Pancreas (tissue), 10 donors: ENCODE measurements at places on chromosomes 2 and 18.

DNA sequence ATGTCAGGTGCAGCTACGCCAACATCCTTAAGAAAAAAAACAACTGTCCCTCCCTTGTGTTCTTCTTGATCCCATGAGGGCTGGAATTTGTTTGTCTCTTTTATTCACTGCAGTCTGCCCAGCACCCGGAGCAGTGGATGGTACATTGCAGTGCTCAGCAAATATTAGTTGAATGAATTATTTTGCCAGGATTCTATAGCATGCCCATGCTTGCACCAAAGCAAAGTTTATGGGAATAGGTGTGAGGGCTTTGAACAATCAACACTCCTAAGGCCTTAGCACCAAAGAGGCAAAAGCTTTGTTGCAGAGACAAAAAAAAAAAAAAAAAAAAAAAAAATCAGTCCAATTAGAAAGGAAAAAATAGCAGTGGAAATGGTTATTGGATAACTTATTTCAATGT is 28.7 kb upstream of the DCC start:
- DNase-seq = no peak

GRCh38 chr2:113041871-113042270 is 10.8 kb downstream of the IL36B start:
- DNase-seq = no peak

DNA sequence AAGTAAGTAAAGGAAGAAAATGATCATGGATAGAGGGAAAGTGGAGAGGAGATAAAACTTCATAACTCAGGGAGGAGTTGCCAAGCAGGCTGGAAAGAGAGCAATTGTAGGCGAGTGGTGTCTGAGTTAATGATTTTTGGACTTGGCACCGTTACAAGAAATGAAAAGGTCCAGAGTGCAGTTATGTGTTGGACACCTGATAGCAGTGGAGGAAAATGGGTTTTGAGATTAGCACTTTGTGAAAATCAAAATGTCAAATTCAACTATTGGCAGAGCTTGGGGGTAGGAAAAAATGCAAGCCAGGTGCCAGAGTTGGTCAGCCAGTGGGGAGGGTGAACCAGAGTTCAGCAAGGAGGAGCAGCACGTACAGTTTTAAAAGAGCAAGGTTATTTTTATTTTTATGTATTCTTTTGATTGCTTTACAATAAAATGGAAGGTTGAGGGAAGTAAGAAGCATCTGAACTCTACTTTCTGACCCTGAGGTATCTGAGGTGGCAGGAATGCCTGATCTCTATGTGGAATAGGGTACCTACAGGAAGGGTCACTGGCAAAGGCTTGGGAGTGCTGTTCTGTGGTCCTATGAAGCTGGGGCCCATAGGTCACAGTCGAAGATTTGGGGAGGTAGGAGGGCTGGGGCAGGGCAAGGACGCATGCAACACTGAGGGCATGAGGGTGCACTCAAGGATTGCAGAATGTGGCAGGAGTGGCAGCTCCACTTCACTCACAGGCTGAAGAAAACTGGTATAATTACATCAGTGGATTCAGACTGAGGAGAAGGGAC is 127.5 kb downstream of the CD8B2 start:
- DNase-seq = no peak

DNA sequence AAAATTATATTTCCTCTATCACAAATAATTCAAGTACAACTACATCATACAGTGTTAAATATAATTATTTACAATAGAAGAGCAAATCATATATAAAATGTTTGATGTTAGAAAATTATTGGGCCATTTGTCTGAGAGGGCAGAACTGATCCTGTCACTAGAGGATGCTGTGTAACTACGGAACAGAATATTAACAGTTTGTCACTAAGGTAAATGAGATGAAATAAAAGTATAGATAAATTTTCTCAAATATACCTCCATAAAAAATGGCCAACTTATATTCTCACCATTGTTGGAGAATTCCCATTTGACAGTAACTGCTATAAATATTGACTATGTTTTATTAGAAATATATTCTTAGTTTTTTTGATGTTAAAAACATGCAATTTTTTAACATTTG is 1067.4 kb upstream of the DDX18 start:
- DNase-seq = no peak

DNA sequence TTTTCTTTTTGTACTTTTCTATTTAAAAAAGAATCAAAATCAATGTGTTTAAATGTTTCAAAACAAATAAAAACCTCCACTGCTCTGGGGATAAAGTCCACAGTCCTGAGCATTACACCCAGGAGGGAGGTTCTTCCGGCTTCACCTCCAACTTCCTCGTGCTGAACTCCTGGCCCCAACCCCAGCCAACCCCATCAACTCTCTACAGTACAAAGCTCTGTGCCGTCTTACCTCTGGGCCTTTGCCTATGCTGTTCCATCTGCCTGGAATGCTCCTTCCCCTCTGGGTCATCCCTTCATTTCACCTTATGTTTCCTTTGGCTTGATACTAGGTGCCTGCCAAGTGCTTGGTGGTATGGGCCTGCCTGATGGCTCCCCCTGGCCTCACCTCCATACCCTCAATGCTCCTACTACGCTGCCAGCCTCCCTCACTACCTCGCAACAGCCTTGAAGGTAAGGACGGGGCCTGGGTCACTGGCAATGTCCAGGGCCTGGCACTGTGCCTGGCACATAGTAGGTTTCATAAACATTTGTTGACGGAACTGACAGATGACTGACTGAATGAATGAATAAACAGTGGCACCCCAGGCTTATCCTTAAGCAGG is 28.8 kb downstream of the SDC1 start:
- no peak for DNase-seq

- no peak for DNase-seq
Measured at GRCh38 chr2:69762513-69763494, 20.9 kb downstream of the ANXA4 start.

GRCh38 chr2:202314116-202314515 is 48.6 kb downstream of the NOP58 start:
- DNase-seq = no peak

DNA sequence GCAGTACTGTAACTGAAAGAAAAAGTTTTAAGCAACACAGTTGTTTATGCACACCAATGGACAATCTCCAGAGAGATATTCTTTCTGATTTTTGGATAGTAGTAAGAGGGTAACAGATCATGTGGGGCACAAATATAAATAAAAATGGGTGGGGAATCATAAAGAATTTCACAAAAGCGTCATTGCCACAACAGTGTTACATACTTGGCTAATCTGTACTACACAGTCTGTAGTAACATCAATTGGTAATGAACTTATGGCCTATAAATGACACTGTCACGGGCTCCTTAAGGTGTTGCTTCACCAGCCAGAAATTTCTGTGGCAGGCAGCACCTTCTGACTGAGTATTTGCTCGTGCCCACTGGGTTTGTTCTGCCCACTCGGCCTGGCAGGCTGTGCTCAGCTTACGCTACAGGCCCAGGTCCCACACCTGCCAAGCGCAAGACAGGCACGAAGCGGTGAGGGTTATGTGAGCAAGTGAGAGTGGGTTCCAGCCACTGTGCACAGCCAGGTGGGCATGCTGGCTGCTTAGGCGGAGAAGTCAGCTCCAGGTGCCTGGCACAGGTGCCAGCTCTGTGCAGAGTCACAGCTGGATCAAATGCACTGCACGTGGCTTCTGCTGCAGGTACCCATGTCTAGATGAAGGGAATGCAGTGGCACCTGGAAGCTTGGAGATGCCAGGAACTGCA is 532.5 kb upstream of the SLC39A10 start:
- no peak for DNase-seq

- DNase-seq = no peak
Measured at GRCh38 chr2:236289766-236290462, 25.7 kb upstream of the ASB18 start.

- DNase-seq = no peak
Measured at GRCh38 chr2:226963528-226963927, 127.7 kb downstream of the RHBDD1 start.

GRCh38 chr2:143171817-143172216 is 42.6 kb downstream of the ARHGAP15 start:
- DNase-seq = no peak

DNA sequence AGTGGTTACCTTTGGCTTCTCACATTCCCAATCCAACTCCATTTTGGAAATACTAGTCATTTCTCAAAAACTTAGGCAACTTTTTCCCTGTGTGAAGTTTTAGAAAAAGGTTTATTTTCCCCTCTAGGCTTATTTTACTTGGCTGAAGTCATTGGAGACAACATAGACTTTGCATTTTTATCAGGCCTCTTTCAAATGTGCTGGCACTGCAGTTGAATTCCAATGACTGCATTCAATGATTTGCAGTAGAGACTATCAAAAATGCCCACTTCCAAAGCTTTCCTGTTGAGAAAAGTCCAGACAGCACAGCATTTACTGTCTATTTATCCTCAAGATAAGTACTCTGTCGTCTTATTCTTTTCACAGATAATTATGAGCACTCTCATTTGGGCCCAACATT is 70.1 kb downstream of the ONECUT2 start:
- DNase-seq = no peak

GRCh38 chr2:172440795-172441194 is 13.4 kb downstream of the ITGA6 start:
- DNase-seq = no peak

DNA sequence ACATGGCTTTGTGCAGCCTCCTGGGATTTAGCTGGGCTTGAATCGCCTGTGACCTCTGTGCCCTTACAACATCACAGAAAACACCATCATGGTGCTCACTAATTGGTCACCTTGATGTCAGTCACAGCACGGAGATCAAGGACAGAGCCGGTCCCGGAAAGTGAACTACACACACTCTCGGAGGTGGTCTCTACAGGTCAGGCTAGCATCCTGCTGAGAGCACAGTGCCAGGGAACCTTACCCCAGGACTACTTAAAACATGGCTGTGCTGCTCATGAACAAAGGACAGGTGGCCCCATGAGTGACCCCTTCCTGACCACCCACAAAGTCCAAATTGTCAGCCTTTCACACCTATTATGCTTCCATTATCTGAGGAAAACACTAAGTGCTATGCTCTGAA is 1782.1 kb upstream of the CELF4 start:
- DNase-seq = no peak

GRCh38 chr2:114265261-114265660 is 177.2 kb upstream of the DPP10 start:
- no peak for DNase-seq

DNA sequence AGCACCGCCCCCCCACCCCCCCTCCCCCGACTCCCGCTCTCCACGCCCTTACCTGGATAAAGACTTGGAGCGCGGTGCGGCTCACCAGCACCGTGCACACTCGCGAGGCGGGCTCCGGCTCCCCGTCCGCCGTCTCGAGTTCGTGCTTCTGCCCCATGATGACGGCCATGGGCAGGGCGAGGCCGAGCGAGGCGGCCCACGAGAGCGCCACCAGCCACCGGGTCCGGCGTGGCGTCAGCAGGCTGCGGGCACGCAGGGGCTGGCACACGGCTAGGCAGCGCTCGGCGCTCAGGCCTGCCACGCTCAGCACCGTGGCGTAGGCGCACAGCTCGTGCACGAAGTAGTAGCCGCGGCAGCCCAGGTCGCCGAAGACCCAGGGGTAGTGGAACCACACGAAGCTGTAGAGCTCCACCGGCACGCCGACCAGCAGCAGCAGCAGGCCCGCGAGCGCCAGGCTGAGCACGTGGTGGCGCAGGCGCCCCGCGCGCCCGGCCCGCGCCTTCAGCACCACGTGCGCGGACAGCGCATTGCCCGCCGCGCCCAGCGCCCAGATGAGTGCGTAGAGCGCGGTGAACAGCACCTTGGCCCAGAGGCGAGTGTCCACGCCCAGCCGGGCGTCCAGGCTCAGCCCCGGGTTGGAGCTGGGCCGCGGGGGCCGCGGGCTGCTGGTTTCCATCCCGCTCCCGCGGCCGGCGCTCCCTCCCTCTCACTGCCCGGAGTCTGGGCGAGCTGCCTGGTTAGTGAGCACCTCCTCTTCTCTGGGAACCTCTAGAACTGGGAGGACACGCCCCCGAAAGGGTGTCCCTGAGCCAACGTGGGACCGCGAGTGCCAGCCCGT is at the start of gene NTSR2:
TSS of gene NTSR2 (minus strand) at position 742 of the 838 bp plus-strand sequence. CDS start at position 676, 66 bp downstream.
- peak; percentile 67 for DNase-seq

GRCh38 chr2:183604065-183604464 is 479.8 kb downstream of the NUP35 start:
- no peak for DNase-seq

GRCh38 chr2:120802158-120802557 is 66.5 kb downstream of the GLI2 start:
- DNase-seq = no peak

GRCh38 chr18:54775686-54776085 is 52.6 kb upstream of the RAB27B start:
- DNase-seq = peak; percentile 36

DNA sequence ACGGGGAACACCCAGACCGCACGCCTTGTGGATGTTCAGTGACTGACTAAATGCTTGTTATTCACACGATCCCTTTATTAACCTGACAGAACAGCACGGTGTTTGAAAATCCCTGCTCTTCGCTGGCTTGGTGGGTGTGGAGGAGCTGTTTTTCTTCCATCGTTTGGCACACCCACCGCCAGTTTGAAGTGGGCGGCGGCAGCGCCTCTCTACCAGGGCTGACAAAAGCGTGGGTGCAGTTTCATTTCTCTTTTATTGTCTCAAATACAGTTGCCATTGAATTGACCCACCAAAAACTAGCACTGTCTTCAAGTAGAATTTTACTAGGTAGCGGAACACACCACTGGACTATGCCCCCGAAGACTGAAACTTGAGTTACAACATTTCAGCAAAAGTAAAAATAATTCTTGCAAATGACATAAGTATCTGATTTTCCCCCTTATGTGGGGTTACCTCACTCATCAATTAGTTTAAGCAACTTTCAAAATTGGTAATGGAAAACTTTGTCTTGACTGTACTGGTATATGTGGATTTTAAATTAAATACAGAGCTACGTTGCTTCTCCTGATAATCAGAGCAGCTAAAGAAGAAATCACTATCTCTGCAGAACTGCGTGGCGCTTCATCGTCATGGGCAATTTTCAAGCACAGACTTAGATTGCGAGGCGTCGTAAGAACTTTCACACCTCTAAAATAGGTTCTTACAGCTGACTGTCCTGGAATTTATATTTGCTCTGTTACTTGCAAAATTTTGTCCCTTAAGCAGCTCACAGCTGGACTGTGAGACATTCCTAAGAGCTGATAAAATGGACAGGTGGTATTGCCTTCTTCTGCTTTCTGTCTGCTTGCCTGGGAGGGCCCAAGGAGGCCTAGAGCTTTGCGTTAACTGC is 60.9 kb downstream of the LDLRAD4 start:
- DNase-seq = no peak

- no peak for DNase-seq
Measured at GRCh38 chr2:138058427-138058826, 94.2 kb downstream of the HNMT start.

DNA sequence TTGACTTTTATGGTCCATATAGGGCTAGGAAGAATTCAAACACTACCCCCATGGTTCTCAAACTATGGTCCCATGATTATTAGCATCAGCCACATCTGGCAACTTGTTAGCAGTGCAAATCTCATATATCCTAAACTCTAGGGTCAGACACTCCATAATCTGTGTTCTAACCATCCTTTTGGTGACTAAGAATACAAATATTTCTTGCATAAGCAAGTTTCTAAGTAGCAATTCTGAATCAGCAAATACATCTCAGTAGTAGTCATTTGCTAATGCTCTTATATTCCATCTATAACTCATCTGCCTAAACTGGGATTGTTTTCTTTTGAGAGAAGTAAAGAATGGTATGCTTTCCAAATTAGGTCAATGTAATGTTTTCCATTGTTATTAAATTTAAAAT is 447.3 kb downstream of the TMX3 start:
- DNase-seq = no peak
